Amniotic epithelial cell (primary cell): ENCODE measurements at places on chromosomes 5 and 9.
A peak's percentile ranks its signal among the peaks of the same experiment; 100 is the strongest.

GRCh38 chr5:172932313-172933017 is 26.8 kb upstream of the RPL26L1 start:
- peak; percentile 68 for DNase-seq

GRCh38 chr5:42526179-42526578 is 102.9 kb downstream of the GHR start:
- DNase-seq = no peak

DNA sequence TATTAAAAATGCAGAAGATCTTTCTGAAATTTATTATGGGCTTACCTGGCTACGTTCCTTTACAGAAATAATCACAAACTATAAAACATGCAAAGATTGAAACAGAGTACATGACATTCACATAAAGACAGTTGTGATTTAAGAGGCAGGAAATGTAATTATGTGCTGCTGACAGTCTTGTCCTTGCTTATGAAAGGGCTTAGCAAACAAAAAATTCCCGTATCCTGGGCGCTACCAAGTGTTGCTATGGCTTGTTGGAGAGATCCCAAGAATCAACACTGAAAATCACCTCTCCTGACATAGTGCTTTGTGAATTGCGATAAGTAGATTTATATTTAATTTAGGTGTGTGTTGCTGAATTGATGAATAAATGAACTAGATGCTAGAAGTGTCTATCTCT is 352.5 kb upstream of the C9orf72 start:
- DNase-seq = no peak

- DNase-seq = no peak
These were observed 246.1 kb upstream of the MEF2C start for GRCh38 chr5:89128906-89129625.

GRCh38 chr9:81264516-81264915 is 424.8 kb downstream of the TLE1 start:
- DNase-seq = peak; percentile 50

DNA sequence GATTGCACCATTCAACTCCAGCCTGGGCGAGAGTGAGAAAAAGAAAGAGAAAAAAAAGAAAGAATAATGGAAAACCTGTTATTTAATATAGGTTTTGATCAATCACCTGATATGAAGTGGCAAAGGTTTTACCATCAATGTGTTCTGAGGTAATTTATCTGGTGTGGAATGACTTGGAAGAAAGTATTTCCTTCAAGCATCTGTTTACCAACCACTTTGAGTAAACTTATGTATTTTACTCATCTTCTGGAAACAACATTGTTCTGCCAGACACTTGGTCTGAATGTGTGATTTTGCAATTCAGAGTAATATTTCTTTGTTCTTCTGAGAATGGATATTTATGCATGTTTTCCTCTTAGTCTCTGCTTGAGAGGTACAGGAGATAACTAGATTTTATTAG is 24.3 kb downstream of the KIF2A start:
- DNase-seq = no peak

DNA sequence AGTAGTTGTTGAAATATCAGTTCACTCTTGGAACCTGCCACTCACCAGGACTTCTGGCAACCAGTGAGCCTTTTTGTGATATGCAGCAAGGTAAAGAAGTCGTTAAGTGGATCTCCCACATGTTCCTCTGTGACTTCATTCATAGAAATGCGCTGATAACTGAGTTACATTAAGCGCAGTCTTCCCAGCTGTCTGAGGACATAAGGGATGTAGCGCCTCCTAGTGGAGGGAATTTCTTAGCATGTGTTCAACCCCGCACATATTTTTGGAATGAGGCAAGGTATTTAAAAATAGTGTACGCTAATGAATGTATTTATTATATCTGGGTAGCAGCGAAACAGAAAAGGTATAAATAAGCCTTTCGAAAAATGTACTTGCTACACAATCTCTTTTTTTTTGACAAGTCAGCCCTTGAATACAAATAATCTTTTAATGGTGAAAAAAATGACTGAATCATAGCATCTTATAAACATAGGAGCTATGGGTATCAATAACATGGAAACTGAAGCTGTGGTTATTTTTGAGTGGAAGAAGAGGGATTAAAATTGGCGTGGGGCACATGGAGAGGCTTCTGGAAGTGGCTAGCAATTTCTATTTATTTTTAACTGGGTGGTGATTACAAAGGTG is 38.0 kb downstream of the PALM2AKAP2 start:
- peak; percentile 96 for DNase-seq

DNA sequence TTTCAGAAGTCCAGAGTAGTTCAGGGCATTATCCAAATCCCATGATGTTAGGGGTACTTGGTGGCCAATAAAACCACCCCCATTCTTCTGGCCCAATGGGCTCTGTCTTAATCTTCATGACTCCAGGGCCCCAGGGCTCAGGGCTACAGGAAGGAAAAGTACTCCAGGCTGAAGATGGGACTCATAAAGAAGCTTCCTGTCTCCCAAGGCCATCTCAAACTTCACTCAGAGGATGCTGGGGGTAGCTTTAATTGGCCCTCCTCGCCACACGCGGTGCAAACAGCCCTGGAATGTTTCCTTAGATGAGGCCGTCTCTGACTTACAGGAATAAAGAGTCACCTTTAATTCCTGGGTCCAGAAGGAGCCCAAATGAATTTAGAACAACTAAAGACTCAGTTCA is 52.3 kb downstream of the BOD1 start:
- no peak for DNase-seq

DNA sequence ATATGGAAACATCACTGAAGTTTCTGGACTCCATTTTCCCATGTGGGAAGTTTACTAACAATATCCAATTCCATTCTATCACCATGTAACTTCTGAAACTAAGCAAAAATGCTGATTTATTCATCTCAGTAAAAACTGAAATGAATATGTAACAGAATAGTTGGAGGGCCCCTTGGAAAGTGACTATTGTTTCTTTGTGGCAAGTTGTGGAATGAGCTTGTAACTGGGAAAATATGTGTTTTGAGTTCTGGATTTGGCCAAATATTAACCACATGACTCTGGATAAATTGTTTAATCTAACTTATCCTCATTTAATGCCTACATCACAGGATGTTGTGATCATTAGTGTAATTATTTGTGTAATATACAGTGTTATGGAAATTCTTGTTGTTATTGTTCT is 619.3 kb downstream of the TLE4 start:
- no peak for DNase-seq

DNA sequence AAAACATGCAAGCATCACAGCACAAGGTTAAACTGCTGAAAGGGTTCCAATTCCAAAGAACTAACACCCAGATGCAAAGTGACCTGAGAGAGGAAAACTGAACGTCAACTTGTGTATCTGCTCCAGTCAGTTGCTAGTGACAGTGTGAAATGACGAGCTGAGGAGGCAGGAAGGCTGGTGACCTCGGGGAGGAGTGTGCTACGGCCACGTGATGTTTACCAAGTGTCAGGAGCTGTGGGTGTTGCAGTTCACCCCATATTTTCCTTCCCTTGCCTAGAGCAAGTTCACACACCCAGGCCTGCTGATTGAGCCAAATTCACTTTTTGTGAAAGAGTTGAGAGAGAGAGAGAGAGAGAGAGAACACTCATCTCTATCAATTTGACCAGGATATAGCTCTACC is 231.6 kb upstream of the ANKH start:
- no peak for DNase-seq
